ENCODE measurements at places on chromosomes 1 and 21.

DNA sequence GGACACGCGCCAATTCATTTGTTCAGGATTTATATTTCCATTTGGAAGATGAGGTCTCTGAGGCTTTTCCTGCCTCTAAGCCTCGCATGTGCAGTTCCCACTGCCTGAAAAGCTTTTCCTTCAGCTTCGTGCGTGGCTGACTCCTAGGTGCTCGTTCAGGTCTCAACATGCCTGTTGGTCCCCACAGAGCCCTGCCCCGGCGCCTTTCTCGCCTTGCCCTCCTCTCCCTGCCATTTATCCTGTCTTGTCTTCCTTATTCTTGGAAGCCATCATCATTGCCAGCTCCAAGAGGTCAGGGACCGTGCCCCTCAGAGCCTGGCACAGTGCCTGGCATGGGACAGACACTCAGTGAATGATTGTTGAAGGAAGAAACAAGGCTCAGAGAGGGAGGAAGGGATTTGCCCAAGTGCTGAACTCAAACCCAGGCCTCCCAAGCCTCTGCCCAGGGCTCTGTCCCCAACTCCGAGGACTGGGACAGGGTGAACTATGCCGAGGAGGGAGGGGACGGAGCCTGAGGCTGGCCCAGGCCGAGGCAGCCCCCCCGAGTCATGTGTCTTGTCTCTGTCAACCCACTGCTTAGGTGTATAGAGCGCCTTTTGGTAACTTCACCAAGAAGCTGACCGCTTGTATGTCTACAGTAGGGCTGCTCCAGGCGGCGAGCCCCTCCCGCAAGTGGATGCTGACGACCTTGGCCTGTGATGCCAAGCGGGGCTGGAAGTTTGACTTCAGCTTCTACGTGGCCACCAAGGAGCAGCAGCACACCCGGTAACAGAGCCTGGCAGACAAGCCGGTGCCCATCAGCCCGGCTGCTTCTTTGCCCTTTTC lies 47.3 kb downstream of the DISP3 start:
- no peak for DNase-seq

DNA sequence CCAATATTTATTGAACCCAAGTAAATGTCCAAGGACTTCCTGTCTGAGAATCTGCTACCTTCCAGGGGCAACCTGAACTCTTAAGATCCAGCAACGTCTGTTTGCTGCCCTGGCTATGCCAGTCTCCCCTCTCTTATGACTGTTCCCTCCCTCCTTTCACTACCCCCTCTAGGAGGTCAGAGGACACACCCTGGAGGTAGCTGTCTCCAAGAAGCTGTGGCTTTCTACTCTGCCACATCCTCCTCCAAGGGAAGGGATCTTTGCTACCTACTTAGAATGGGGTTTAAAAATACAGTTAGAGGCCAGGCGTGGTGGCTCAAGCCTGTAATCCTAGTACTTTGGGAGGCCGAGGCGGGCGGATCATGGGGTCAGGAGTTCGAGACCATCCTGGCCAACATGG lies 3.6 kb upstream of the SMPDL3B start:
- no peak for DNase-seq

DNA sequence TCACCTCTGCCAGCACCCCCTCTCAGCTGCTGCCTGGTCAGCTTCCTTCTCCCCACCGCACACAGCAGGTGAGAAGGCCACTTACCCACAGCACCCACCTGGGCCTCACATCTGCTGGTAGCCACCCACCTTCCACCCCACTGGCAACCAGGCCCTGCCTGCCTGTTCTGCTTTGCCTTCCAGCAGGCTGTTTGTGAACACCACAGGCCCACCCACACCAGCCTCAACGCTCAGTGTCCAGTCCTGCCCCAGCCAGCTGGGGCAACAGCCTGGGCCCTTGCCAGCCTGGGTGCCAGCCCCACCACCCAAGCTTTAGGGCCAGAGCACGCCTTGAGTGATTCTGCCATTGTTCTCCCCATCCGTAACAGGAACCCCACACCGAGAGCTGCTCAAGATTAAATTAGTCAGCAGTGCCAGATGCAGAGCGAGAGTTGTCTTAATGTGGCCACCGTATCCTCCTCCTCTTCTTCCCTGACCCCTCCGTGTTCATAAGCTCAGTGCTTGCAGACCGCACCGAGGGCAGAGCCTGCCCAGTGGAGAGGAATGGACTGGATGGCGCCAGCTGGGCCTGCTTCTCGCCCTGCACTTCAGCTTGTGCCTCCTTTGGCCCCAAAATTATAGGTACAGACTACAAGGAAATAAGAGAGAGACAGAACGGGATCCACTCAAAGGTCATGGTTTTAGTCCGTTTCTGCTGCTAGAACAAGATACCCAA lies 120.3 kb upstream of the COL6A1 start:
- DNase-seq, result no peak

- DNase-seq, result no peak
These were observed 792.8 kb downstream of the USP25 start for GRCh38 chr21:16522548-16522947.

DNA sequence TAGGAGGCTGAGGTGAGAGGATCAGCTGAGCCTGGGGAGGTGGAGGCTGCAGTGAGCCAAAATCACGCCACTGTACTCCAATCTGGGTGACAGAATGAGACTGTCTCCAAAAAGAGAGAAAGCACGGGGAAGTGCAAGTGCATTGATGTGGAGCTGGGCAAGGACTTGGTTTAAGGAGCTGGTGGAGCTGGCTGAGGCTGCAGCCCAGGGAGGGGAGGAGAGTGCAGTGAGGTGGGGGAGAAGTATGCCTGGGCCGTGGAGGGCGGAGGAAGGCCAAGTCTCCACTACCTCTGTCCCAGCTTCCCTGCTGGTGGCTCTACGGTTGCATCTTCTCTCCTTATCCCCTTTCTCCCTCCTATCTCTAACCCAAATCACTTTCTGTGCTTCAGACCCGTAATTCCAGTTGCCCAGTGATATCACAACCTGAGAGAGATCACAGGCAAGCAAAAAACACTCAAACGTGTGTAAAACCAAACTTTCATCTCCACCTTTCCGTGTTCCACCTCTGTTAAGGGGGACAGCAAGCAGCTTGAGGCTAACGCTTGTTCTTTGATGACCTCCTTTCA lies 11.1 kb downstream of the TOR3A start:
- no peak for DNase-seq

DNA sequence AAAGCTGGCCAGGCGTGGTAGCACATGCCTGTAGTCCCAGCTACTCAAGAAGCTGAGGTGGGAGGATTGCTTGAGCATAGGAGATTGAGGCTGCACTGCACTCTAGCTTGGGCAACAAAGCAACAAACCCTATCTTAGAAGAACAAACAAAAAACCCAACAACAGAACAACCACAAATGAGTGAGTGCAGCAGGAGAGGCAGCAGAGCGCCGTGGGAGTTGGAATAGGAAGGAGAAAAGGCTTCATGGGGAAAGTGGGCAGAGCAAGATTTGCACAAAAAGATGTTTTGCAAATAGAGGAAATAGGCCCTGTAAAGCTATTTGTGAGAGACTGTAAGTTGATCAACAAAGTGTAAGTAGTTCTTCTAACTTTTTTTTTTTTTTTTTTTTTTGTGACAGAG lies 19.6 kb downstream of the SMAP2 start:
- peak; percentile 24 for DNase-seq

DNA sequence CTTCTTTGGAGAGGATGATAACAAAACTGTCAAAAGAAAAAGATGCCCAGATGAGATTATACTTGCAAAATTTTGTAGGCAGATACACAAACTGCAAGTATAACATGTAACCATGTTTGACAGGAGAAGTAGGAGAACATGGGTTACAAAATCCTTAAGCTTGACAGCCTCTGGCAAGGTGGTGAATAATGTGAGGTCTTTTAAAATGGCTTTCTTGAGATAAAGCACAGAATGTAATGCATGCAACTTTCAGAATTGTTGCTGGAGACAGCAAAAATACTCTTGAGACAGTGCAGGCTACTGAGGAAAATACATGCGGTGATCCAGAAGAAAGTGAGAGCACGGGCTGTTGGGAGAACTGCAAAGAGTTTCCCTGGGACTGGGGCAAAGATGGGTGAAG lies 24.7 kb downstream of the DNAJC6 start:
- no peak for DNase-seq

DNA sequence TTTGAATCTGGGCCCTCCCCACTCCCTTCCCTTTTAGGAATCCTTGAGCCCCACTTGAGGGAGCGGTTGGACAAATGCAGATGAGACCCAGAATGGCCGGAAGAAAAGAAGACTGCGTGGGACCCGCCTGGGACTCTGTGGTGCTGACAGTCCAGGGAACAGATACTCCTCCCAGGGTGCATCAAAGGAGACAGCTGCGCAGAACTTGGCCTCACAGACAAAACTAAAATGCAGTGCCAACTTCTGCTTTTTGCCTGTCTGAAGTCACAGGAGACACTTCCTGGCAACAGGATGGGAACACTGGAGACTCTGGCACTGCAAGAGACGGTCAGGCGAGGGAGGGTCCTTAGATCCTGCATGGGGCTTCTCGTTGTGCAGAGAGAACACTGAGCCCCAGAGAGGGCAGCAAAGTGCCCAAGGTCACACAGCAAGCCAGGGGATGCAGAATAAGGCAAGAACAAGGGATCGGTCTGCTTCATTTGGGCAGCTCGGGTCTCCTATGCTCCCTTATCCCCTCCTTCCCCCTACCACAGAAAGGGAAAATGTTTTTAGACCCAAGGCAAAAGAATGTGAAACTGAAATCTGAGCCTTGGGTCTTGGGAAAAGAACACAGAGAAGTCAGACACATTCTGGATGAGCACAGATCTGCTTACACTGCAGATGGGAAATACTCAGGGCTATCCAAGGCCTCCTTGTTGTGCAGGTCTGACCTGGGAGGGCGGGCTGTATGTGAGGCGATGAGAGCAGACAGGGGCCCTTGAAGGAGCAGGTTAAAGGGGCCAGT lies 182.4 kb downstream of the TRABD2B start:
- no peak for DNase-seq

- no peak for DNase-seq
These were observed 1.8 kb downstream of the C2CD2 start for GRCh38 chr21:41951876-41952567.

DNA sequence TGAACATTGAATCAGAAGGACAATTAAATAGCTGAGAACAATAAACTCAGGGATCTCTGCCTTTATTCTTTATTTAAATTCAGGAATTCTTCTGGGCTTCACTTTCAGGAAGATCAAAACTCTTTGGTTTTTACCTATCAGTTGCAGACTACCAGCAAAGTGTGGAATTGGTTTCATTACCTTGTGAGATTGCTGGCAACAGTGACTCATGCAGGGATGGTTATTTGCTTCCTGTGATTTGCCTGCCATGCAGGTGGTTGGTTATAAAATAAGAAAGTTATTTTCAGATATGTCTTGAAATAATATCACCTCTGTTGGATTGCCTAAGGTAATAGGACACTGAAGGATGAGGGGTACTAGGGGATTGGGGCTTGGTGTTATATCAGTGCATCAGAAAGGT lies 204.6 kb downstream of the PTBP2 start:
- DNase-seq, result no peak

GRCh38 chr1:213568929-213569815 lies 418.6 kb upstream of the PROX1 start:
- no peak for DNase-seq

DNA sequence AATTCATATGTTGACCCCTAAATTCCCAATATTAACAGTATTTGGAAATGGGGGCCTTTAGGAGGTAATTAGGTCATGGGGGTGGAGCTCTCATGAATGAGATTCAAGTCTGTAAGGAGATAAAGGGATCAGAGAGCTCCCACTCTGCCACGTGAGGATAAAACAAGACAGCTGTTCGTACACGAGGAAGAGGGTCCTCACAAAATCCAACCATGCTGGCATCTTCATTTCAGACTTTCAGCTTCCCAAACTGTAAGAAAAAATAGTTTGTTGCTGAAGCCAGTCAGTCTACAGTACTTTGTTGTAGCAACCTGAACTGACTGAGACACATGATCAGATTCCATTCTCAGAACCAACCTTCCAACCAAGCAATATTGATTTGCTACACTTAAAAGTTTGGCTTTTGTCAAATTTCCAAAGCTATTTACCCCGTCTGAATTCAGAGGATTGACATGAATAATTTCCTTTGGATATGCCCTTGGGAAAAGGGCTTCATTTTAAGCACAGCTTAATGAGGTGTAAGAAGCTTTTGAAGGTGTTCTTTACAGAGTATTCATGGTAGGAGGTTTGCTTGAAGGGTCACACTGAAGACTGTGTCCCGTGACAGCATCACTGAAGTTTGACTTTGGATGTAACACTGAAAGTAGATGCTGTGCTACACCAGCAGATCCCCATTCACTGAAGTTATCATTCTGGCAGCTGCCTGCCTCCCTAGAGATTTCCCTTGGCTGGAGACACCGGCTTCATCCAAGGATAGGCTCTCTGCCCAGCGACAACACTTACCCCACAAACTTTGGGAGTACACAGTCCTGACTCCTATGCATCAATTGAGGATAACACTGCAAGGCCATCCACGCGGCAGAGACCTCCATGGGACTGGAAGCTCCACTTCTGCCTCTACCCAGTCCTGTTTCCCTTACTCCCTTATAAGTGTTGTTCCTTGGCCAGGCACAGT lies 4.9 kb upstream of the OMA1 start:
- DNase-seq, result no peak

DNA sequence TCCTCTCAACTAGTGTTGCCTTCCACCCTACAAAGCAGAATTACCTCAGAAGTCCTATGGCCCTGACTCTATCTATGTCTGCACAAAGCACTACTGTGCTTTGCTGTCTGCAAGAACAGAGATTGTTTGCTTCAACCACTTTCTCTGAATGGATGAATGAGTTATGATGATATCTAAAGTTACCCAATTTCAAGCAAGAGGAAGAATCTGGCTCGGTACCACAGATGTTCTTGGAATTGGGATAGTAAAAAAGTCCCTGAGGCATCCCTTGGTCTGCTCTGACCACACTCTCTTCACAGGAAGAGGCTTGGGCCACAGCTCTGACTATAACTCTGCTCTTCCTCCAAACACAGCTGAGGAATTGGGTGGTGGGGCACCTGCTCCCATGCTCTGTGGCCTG lies 31.2 kb downstream of the MTARC1 start:
- no peak for DNase-seq

- DNase-seq, result no peak
These were observed 3.2 kb downstream of the S1PR1 start for GRCh38 chr1:101240041-101240430.

DNA sequence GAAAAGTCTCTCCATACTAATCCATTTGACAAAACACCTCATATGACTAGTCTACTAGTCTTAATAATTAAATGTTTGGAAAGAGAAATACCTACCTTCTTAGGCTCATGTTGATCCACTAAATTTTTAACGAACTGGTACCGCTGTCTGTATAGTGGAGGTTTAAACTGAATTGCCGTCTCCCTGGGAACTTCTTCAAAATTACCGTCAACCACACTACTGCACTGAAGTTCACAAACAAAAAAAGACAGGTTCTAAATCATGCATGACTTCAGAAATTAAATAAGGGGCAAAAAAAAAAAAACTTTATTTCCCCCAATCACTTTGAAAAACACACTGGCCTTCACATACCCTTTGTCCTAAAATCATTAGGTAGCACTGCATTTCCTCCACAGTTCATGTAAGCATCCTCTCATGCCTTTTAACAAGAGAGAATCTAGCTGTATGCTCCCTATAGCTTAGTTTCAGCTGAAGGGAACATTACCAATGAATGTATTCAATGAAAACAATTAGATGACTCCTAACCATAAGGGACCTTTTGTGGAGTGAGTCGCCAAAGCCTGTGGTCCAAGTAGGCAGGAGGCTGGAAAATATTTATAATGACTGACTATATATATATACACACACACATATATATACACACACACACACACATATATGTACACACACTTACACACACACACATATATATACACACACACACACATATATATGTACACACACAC lies 3.4 kb downstream of the HENMT1 start:
- no peak for DNase-seq
